ENCODE measurements at places on chromosomes 6 and 20.

GRCh38 chr6:113442040-113442439 lies 415.1 kb upstream of the MARCKS start:
- DNase-seq = no peak

- DNase-seq = no peak
These were observed 186.3 kb downstream of the AKAP7 start for GRCh38 chr6:131321589-131321988.

- DNase-seq = no peak
These were observed 181.3 kb downstream of the THBS2 start for GRCh38 chr6:169072127-169073042.

GRCh38 chr6:149169761-149170511 lies 147.6 kb upstream of the TAB2 start:
- DNase-seq = no peak

GRCh38 chr6:33278392-33278741 lies 1.4 kb downstream of the B3GALT4 start:
- no peak for DNase-seq

Data from naive thymus-derived CD4-positive, alpha-beta T cell (primary cell).